Jurkat, Clone E6-1 (cell line): ENCODE measurements at places on chromosomes 13 and 19.

DNA sequence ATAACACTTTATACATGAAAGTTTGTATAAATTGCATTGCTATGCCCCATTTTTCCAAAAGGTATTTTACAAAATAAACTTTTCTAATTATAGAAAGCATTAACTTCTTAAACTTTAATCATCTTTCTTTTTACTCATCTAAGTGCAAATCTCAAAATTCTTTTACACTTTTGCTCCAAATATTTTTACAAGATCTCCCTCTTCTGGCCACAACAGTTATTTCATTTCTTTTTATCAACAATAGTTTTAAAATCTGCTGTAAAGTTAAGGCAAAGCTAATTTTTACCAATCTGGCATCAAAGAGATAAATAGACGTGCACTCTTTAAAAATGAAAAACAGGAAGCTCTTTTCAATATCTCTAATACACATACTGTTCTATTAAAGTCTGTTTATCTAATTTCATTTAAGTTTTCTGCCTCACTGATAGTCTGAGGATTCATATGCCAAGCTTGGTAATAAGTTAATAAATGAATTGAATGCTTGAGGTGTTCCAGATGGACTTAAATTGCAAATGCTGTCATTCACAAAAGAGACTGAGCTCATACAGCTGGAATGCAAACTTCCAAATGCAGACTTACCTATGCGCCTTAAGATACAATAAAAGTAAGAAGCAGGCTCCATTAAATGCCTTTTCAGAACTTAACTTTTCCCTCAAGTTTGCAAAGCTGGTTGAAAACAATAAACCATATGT, 583.0 kb upstream of the ATXN8OS start:
- DNase-seq, result peak; percentile 1

- no peak for DNase-seq
Observed at GRCh38 chr19:46420056-46420455, 6.7 kb upstream of the CCDC8 start.

DNA sequence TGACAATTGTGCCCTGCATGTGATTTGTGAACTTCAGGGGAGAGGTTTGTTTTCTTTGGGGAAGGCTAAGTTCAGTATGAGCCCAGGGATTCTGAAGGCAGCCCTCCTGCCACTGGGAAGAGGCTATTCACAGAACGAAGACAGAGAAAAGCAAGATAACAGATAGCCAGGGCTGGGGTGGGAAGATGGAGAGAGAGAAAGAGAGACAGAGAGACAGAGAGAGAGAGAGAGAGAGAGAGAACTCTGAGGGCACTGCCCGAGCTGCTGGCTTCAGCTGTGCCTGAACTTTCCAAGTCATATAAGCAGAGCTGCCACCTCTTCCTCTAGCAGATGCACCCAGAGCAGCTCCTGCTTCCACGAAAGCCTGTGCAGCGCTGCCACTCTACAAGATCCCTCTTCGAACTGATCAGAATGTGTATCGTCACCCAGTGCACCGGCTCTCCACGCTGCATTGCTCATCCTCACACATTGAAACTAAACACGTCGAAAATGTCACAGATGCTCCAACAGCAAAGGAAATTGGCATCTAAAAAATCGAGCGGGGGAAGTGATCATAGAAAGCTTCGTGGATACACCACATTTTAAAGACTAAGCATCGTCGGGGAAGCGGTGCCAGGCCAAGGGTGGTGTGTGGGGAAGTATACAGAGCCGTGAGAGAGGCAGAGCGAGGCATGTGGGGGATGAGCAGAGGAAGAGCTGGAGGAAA, 81.8 kb upstream of the SIAH3 start:
- no peak for DNase-seq

DNA sequence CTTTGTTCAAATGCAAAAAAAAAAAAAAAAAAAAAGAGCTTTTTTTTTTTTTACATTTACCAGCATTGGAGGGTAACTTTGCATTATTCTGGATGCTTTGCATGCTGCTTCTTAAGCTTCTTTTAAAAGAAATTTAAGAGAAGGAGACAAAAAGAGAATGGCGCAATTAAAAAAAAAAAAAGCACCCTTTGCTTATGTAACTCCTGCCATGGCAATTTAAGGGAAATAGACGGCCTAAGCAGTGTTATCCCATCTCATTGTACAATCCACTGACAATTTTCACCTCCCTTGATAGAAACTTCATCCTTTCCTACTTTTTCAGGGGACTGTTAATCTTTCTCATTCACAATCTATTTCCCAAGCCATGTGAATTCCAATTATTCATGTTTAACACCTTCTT, 129.8 kb downstream of the KCTD12 start:
- DNase-seq, result no peak

- DNase-seq, result no peak
Observed at GRCh38 chr19:46492841-46493235, 2.8 kb downstream of the PNMA8B start.

DNA sequence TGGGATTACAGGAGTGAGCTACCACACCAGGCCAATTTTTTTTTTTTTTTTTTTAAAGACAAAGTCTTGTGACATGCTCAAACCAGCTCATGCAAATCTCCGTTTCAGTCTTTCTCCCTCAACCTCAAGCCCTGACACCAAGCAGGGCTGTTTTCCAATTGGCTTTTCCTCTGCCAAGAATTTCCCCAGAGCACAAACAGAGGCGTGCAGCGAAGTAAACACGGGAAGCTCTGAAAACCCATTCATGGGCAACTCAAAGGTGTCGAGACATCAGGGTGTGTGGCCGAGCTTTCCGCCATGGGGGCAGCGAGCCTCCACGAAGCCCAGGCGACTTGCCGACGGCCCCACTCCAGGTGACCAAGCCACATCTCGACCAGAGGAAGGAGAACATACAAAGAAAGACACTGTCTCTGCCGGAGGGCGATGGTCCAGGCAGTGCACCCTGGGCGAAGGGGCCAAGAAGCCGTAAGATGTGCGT, 70.0 kb downstream of the INSR start:
- DNase-seq, result no peak

DNA sequence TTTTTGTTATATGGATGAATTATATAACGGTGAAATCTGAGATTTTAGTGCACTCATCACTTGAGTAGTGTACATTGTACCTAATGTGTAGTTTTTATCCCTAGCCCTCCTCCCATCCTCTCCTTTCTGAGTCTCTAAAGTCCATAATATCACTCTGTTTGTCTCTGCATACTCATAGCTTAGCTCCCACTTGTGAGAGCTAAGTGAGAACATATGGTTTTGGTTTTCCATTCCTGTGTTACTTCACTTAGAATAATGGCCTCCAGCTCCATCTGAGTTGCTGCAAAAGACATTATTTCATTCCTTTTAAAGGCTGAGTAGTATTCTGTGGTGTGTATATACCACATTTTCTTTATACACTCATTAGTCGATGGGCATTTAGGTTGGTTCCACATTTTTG, 94.0 kb downstream of the SLC10A2 start:
- no peak for DNase-seq

GRCh38 chr13:94444826-94445225, 34.7 kb downstream of the DCT start:
- DNase-seq, result no peak

DNA sequence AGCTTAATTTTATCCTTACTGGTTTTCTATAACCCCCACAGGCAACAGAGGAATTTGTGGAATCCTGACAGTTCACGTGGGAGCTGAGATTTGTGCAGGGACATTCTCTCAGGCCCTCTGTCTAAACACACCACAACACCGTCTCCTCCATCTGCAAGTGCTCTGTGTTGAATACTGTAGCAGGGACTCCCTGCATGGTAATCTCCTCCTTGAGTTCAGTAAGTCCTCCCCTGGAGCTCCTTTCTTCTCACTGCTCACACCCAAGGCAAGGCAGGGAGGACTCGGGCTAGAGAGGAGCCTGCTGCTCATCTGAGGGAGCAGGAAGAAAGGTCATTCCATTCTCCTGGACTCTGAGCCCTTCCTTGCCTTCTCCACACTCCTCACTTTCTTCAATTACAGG, 348.2 kb downstream of the KCTD12 start:
- no peak for DNase-seq

DNA sequence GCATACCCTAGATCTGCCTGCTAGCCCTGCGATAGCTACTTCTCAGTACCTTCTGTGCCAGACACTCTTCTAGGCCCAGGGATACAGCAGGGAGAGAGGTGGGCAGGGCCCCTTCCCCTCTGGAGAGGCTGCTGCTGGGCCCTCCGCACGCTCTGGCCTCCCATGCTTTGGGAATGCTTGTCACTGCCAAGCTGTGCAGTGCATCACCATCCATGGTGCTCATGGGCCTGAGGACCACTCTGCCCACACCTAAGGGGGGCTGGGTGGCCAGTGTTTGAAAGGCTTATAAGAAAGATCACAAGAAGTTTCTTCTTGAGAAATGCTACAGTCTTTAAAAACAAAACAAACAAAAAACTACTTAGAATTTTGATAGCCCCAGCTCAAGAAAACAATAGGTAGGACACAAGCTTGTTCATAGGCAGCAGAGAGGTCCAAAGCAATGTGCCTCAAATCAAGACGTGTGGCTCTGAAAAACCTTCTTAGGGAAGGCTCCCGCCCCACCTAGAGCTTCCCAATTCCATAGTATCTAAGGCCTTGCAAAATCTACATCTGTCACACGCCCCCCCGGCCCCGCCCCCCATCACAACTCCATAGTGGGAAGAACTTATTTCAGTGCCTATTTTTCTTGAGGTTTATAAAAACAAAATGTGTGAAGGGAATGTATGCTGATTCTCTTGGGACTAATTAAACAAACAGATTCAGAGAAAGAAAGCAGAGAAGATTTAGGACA, 145.8 kb downstream of the TM9SF2 start:
- DNase-seq, result no peak

DNA sequence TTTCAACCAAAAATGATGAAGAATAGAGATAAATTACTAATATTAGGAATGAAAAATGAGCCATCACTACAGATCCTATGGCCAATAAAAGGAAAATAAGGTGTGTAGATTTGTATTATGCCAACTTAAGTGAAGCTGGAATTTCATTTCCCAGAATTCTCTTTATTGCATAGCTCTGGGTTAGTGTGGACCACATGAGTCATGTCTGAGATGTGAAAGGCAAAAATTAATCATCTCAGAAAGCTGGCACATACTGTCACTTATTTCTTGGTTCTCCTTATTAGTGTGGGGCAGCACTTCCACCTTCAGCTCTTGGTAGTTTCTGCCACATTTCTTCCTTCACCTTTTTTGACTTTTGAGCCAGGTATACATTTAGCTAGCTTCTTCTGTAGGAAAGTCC, 82.6 kb downstream of the KATNAL1 start:
- DNase-seq, result no peak

DNA sequence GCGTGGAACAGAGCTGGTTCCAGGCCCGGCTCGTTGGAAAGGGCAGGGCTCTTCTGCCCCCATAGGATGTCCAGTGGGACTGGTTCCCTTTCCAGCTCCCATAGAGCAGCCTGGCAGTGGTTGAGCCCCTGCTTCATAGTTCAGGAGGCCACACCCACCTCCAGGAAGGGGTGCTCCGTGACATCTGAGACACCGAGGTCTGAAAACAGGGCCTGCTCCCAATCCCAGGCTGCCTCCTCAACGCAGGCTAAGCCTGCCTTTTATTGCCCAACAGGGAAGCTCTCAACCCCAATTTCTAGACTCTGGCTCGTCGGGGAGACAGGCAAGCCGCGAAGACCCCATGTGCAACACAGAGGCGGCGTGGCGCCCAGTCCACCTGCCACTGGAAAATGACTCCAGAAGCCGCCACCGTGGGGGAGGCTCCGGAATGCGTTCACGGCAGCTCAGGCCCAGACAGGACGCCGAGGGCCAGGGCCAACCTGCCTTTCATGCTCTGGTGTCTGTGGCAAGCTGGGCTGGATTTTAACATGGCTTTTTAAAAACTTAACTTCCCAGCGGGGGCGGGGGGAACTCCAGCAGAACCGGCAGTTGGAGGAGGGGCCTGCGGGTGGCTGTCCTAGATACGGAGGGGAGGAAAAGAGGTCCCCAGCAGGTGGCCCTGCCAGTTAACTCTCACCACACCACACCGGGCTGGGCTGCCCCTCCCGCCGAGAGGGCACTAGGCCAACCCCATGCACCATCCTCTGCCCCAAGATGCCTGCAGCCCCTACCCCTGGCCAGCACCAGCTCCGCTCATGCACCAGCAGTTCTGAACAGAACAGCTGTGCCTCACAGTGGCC, 17.9 kb upstream of the TINCR start:
- peak; percentile 86 for DNase-seq

DNA sequence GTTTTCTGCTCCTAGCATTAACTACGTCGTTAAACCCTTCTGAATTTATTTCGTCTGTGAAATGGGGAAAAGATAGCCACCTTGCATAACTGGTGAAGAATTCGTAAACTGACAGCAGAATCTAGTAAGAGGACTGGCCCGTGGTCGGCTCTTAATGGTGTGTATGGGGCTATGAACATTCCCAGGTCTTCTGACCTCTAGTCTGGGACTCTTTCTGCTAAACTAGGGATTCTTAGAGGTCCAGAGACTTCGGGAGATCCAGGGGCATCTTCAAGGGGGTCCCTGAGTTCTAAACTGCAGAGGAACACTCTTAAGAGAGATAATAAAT, 231.1 kb upstream of the SERP2 start:
- DNase-seq, result no peak

- DNase-seq, result no peak
Observed at GRCh38 chr13:32895296-32895695, 120.9 kb upstream of the KL start.

DNA sequence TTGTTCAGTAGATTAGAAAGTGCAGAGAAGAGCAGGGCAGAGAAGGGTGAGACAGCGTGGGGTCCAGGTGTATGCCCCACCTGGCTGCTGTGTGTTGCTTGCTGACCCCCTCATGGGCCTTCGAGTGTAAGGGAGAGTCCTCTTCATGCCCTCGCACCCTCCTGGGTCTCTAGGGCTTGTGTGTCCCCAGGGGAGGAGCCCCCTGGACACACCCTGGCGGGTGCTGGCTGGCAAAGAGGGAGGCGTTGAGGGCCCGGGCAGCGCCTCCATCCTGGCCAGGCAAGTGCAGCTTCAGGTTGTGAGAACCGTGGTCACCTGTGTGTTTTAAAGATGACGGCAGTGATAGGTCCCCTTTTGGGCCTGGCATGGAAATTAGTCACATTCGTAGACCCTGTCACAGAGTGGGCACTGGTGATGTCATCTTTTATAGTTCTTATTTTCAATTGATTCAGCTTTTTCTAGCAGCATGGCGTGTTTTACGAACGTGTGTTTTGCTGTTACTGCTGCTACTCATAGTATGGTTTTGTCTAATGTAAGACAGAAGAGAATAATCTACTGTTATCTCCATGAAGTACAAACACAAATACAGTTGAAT, 18.7 kb downstream of the TFDP1 start:
- no peak for DNase-seq
